ENCODE measurements at places on chromosomes 11 and 22. TPM values are rescaled to one million over a fixed set of nuclear protein-coding genes. Genes with fewer than 3 reads are reported as not detected.

The IGSF22 gene
- not detected for total RNA-seq

The DTX4 gene
- total RNA-seq = 3.2 TPM

The APOL5 gene
- total RNA-seq = not detected

The ART1 gene
- total RNA-seq = not detected

The YPEL4 gene
- total RNA-seq = 0.26 TPM

DNA sequence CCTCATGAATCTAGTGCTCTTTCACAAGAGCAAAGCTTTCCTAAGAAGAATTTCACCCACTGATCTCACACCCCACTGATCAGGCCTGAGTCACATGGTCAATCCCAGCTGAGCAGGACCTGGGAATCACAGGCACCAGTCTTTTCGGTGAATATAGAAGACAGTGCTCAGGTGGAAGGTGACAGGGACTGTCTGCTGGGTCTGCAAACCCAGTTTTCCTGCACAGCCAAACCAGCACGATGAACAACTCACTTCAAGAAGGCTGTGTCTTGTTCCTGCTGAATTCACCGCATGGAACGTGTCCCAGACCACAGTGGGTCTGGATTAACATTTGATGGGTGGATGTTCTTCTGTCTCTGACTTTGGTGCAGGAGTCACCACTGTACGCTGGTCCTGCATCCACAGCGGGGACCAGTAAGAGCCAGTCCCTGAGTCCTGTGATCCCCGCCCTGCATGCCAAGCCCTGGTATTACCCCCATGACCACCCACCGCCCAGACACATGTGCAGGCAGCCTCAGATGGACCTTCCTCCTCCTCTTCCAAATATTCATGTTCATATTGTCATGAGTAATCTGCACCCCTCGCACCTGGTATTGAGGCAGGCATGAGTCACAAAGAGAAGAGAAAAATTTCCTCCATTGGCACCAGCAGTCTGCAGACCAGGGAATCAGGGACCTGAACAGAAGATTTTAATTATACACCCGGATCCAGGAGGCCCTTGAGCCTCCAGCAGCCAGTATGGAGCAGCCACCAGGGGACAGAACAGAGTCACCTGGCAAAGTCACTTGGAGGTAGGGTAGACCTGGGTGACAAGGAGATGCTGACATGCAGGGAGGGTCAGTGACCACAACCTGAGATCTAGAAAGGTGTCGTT is 8.6 kb upstream of the IGLL5 start:
- H3K4me1 ChIP-seq = no peaks in the 10 kb centered on the region
- no peak for DNase-seq
- no peaks in the 10 kb centered on the region for H3K27me3 ChIP-seq
- no peak overlapping the region for H3K4me3 ChIP-seq
- no peaks in the 10 kb centered on the region for H3K36me3 ChIP-seq

- H3K36me3 ChIP-seq = no peaks in the 10 kb centered on the region
- H3K27me3 ChIP-seq = no peaks in the 10 kb centered on the region
- H3K4me1 ChIP-seq = no peaks in the 10 kb centered on the region
Observed at GRCh38 chr11:74822170-74822569, 73.5 kb downstream of the RNF169 start.

GRCh38 chr11:31706357-31706756 is 104.8 kb downstream of the PAX6 start:
- DNase-seq = no peak
- no peaks in the 10 kb centered on the region for H3K36me3 ChIP-seq
- no peak overlapping the region for H3K27ac ChIP-seq
- H3K4me1 ChIP-seq = no peaks in the 10 kb centered on the region
- no peaks in the 10 kb centered on the region for H3K27me3 ChIP-seq

- no peaks in the 10 kb centered on the region for H3K36me3 ChIP-seq
- peak; percentile 47 for DNase-seq
- H3K4me3 ChIP-seq = peak overlapping the region; percentile 68
- peak overlapping the region; percentile 96 for H3K27ac ChIP-seq
Observed at GRCh38 chr11:73760135-73760678, 667 bp downstream of the RAB6A start.

Measured in uterus (tissue), 4 donors.